ENCODE measurements at places on chromosomes 12 and 14. TPM values are rescaled to one million over a fixed set of nuclear protein-coding genes. Genes with fewer than 3 reads are reported as not detected.

WNT1 gene
- total RNA-seq: not detected

E2F7 gene
- total RNA-seq: 1.7 TPM

SLC22A17 gene
- total RNA-seq: 35.3 TPM

GRCh38 chr12:115866909-115867525, 410.5 kb downstream of the MED13L start:
- DNase-seq: no peak

DNA sequence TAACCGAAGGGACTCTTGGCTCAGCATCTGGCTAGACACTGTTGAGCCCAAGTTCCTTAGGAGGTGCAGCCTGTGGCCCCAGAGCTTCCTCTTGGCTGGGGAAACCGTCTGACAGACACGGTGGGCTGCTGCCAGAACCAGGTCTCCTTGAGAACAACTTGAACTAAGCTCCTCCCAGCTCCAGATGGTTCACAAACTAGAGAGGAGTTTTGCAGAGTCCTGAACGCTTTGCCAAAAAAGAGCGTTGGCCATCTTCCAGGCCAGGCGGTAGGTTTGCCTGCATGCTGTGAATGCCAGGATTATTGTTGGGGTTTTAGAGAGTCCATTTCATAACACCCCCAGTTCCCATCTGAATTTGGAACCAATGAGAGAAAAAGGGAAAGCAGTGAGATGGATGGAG, 399.8 kb downstream of the RGS6 start:
- no peak for DNase-seq

- peak; percentile 61 for DNase-seq
These were observed 55.8 kb upstream of the VRK1 start for GRCh38 chr14:96741151-96741977.

- DNase-seq: no peak
These were observed 57.0 kb upstream of the CERS5 start for GRCh38 chr12:50224026-50224692.
